ENCODE measurements at places on chromosomes 12 and 14.

- DNase-seq = no peak
Measured at GRCh38 chr14:77281852-77282410, 10.9 kb upstream of the NGB start.

DNA sequence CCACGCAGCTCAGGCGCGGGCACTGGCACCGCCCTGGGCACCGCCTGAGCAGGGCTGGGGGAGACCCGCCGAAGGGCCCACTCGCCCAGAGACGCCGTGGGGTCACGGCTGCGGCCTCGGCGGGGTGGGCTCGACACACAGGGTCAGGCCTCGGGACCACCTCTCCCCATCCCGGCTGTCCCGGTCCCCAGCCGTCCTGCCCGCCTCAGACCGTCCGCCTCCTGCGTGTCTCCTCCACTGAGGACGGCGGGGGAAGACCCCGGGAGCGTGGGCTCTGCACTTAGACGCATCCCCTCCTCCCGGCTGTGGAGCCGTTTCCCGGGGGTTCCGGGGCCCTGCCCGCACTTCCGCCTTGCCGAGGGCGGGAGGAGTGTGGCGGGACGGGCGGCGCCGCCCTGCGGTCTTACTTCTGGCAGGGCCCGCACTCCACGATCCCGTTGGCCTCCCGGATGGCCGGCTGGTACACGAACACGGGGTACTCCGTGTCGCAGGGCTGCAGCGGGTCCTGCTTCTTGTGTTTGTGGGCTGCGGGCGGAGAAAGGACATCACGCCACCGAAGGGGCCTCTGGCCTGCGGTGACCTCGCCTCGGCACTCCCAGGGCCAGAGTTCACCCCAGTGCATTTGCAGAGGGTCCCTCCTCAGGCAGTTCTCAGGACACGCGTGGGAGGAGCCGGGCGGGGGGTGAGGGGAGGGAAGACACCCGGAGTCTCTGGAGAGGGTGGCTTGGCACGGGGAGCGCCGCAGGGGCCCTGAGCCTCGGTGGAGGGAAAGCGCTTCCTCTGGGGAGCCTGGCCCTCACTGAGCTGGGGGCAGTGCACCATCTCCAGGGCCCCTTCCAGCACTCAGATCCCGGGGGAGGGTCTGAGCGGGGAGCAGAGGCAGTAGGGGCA is 23.1 kb upstream of the LRTM2 start:
- peak; percentile 71 for DNase-seq

- DNase-seq = no peak
Measured at GRCh38 chr12:62533087-62533754, 66.6 kb downstream of the MON2 start.

DNA sequence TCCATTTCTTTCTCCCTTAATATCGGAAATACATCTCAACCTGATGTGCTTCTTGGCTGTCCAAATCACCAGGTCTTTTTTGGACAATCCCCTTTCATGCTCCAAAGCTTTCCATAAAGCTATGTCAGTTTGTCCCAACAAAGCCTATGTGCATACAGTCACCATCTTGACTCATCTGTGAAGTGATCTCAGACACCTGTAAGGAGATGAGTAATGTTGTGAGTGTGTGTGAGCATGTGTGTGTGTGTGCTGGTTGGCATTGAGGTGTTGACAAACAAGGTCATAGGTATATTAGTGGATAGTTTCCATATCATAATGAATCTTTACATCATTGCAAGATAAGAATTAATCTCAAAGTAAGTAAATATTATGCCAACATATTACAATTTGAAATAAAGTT is 1243.3 kb upstream of the SEL1L start:
- DNase-seq = no peak

DNA sequence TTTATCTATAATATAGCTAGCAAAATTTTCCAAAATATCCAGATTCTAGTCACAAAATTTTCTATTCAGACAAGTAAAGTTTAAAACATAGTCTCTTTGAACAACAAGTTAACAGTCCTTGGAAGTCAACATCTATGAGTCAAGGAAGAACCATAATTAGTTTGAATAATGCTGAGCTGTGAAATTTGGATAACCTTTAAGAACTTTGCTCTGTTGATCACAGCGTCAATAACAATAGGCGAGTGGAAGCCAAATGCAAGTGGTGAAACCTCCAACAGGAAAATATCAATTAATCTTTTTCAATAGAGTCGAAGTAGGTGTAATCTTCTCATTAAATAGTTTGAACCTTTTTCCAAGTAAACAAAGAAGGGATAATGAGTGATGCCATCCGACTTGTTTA is 466.6 kb downstream of the FOXG1 start:
- no peak for DNase-seq

- no peak for DNase-seq
Measured at GRCh38 chr12:129862561-129863175, 41.2 kb downstream of the TMEM132D start.

GRCh38 chr14:101083564-101084435 is 180.3 kb upstream of the RTL1 start:
- DNase-seq = no peak

- no peak for DNase-seq
Measured at GRCh38 chr12:72278894-72279293, 6.7 kb downstream of the TRHDE start.

DNA sequence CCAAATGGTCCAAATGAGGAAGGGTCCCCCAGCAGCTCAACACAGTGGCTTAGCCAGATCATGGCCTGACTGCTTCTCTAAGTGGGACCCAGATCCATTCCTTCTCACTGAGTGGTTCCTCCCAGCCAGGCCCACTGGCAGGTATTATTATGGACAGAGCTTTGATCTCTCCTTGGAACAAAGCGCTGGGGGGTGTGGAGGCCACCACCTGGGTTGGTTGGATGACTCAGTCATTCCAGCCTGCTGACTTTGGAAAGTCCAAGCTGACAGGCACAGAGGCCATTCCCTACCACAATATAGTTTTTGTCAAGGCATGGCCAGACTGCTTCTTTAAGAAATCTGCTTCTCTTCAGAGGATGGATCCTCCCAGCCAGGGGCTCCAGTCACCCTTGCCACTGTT is 341.1 kb downstream of the BTG1 start:
- DNase-seq = no peak

DNA sequence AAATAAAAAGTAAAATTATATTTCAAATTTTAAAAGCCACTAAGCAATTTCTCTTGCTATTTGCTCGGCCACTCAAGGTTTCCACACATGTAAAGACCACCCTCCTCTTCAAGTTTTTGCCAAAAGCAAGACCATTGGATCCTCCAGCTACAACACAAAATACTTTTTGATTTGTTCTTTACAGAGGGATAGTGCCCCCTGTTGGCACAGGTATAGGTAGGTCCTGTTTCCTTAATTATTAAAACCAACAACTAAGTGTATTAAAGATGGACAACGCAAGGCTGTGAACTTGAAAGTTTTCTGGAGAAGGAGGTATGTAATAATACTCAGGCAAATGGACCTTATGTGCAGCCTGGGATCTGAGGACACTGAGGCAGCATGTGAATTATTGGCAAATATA is 23.8 kb downstream of the ATP6V1D start:
- no peak for DNase-seq

GRCh38 chr12:71503579-71504391 is 64.2 kb downstream of the LGR5 start:
- peak; percentile 14 for DNase-seq

GRCh38 chr12:113050795-113051194 is 5.7 kb upstream of the DTX1 start:
- DNase-seq = no peak

- DNase-seq = no peak
Measured at GRCh38 chr12:124917841-124918621, 3.6 kb upstream of the UBC start.

GRCh38 chr12:50507930-50508329 is 3.1 kb downstream of the DIP2B start:
- no peak for DNase-seq

DNA sequence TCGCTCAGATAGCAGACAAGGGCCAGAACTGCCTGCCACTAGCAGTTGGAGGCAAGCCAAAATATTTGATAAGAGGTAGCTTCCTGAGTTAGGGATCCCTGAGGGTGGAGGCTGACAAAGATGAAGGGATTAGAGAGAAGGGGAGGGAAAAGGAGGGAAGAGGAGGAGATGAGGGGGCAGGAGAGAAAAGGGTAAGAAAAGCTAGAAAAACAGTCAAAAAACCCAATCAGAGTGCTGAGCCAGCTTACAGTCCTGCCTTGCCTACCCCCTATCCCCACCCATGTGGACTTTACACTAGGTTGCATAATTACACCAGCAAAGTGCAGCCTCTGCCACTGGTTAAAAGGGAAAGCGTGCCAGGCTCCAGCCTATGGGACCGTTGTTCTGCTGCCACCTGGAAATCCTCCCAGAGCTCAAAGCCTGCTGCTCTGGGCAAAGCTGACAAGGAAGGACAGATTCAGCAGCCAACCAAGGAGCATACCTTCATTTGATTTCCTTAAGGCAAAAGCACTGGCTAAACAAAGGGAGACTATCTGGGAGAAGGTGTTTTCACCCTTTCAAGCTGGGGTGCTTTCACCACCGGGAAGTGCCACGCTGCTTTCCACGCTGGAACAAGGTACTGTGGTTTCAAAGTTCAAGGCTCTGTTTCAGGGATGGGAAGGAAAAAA is 3.8 kb upstream of the NUMB start:
- DNase-seq = no peak

GRCh38 chr14:89089330-89089729 is 264.9 kb downstream of the TTC8 start:
- no peak for DNase-seq

GRCh38 chr12:28781671-28782652 is 367.1 kb upstream of the FAR2 start:
- no peak for DNase-seq

DNA sequence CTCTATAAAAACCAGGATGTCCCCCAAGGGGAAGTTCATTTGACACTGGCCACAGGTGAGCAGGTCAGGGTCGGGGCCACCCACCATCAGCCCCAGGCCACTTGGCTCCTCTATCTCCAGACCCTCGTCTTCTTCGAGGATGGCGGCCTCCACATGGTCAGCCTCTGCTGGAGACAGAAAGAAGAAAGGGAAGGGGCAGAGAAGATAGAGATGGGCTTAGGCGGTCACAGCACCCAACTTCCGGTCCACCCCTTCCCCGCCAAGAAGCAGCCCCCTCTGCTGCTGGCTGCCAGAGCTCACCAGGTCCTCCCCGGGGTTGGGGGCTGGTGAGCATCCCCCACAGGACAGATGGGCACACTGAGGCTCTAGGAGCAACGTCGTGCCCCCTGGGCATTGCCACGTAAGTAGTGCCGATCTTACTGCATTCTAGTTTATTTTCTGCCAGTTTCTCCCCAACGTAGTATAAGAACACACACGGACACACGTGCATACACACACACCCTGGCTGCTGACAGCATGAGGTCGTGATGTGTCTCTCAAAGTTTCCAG is 14.2 kb downstream of the BCL11B start:
- no peak for DNase-seq

DNA sequence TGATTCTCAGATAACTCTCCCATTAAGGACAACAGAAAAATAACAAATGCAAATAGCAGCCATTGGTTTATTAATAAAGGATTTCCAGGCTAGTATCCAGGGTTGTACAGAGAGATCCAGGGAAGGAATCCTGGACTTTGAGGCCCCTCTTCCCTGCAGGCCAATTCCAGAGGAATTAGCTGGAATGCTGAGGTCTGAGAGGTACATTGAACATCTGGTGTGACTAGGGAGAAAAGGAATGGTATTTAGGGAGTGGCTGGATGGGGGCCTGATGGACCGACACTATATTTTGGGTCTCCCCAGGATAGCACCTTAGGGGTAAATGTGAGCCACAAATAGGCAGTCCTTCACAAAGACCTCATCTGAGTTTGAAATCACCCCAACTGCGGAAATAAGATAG is 924.5 kb downstream of the AACS start:
- DNase-seq = no peak

- no peak for DNase-seq
Measured at GRCh38 chr14:101276309-101277091, 284.8 kb upstream of the DIO3 start.

All from bone marrow (tissue), 2 donors.